ENCODE measurements at places on chromosomes 12 and 14.
A peak's percentile ranks its signal among the peaks of the same experiment; 100 is the strongest.

DNA sequence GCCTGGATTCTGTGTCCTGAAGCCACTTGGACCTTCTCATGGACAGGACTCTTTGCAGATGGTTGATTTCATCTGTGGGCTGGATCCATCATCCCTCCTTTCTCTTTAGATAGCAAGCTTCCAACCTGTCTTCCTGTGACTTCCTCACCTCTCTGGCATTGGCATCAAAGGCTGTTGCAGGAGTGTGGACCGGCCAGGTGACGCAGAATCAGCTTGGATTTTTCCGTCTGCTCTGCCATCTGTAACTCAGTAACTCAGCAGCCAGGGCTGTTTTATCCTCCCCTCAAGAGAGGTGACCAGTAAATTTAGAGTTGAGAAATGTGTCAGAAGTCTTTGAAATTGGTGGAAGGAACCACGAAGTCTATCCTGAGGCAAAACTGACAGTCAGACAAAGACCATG lies 701.7 kb upstream of the TMEM132C start:
- no peak for DNase-seq

GRCh38 chr12:96132819-96133218 lies 61.4 kb upstream of the ELK3 start:
- peak; percentile 23 for DNase-seq

DNA sequence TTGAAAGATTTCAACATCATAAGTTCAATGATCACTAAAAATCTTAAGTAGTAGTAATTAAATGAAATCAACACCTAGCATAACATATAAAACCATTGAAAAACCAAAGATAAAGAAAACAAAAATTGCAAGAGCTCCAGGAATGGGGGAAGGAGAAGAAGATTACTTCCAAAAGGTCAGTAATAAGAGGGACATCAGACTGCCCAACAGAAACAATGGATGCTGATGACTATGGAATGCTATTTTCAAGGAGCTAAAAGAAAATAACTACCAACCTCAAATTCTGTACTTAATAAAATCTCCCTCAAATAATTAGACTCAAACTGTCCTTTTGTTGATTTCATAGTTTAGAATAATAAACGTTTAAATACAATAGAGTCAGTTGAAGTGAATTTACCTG lies 314.5 kb upstream of the LMO3 start:
- no peak for DNase-seq

- no peak for DNase-seq
Measured at GRCh38 chr12:95546491-95546813, 4.8 kb downstream of the USP44 start.

- no peak for DNase-seq
Measured at GRCh38 chr12:28127455-28127854, 62.8 kb upstream of the CCDC91 start.

- DNase-seq, result no peak
Measured at GRCh38 chr12:51371295-51371953, 19.8 kb downstream of the GALNT6 start.

DNA sequence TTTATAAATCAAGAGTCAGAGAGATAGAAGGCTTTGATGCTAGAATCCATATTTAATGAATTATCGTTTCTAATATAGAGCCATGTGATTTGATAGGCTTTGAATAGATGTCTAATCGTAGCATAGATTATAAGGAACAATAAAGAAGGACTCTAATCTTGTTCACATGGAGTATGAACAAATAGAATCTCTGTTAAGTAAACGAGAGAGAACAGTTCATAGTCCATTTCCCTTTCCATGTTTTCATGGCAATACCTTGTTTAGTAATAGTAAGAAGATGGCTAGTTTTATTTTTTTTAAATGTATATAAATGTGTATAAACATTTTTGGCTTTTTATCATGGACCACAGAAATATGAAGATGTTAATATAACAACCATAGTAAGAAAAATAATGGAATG lies 32.3 kb upstream of the RAD51AP1 start:
- no peak for DNase-seq

DNA sequence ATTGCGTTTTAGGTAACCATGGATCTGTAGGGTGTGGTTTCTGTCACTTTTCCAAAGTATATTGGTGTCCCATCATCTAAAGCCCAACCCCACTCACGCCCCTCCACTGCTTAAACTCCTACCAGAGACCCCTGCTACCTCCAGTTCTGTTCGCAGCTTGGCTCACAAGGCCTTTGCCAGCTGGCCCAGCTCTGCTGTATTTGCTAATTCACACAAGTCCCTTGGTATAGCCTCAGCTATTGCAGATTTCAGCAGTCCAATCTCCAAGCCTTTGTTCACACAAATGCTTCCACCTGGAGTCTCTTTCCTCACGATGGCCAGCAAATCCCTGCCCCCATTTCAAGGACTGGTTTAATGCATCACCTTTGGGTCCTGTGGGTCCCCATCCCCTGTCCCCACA lies 24.2 kb downstream of the ISCA2 start:
- DNase-seq, result no peak

- no peak for DNase-seq
Measured at GRCh38 chr14:67459336-67459735, 29.2 kb downstream of the TMEM229B start.

GRCh38 chr14:29205658-29206057 lies 439.1 kb downstream of the FOXG1 start:
- DNase-seq, result no peak

DNA sequence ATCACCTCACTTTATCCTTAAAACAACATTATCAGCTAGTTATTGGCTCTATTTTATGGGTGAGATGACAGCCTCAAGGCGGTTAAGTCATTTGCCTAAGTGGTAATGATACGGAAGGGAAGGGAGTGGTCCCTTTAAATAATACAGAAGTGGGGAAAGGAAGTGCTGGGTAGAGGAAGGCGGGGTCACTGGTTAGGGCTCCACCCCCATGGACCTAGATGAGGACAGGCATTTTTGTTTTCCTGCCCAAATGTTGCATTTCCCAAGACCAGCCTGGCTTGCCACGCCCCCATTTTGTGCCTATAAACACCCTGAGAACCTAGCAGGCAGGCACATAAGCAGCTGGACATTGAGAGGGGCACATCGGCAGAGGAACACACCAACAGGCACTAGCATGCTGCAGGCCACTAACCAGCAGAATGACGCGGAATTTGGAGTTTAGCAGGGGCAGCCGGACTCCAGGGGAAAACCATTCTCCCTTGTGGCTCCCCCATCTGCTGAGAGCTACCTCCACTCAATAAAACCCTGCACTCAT lies 100.9 kb downstream of the EPS8 start:
- no peak for DNase-seq

DNA sequence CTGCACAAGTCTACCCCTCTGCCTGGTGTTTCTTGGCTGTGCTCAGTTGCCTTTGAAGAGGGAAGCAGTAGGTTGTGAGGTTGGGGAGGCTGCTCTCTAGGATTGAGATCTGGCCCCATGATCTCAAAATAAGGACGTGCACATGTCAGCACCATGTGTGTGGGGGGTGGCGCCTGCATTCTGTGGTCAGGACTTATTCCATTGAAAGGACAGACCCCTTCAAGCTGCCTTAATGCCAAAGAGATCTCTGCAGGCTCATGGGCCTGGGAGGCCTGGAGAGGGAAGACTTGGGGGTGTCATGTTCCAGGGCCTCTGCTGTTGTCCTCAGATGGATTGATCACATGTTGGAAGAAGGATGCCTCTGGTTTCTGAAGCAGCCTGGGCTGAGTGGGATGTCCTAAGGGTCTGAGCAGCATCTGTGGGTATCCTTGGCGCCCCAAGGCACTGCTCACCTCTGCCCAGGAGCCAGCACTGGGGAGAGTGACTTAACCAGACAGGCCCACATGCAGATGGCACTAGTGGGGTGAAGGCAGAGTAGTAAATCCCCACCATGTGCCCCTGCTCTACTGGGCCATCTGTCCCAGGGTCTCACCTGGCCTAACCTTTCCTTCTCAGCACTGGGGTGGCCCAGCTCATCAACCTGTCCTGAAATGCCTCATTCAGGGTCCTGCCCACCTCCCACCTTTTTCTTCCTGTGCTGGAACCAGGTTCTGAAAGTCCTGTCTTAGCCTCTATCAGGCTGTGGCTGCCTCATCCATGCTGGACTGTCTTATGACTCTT lies 118.9 kb downstream of the ADGRD1 start:
- no peak for DNase-seq

GRCh38 chr14:61377749-61378148 lies 56.4 kb downstream of the PRKCH start:
- DNase-seq, result no peak

DNA sequence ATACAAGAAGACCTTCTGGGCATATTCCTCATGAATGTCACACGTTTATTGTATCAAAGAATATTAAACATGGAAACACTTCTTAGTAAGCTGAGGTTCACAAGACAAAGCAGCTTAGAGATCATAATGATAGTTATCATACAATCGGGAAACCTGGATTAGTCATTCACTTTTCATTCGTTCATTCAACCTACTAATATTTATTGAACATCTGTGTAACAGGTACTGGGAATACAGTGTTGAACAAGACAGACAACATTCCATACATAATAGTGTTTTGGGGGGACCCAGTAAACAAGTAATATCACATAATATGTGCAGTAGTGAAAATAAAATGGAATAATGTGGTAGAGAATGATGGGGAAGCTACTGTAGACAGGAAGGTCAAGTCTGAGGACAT lies 100.6 kb upstream of the GRIP1 start:
- DNase-seq, result no peak

Data from Jurkat, Clone E6-1 (cell line).